H9 (cell line): ENCODE measurements at places on chromosomes 12 and 14.

- DNase-seq = no peak
These were observed 184.7 kb upstream of the DCN start for GRCh38 chr12:91367234-91367849.

DNA sequence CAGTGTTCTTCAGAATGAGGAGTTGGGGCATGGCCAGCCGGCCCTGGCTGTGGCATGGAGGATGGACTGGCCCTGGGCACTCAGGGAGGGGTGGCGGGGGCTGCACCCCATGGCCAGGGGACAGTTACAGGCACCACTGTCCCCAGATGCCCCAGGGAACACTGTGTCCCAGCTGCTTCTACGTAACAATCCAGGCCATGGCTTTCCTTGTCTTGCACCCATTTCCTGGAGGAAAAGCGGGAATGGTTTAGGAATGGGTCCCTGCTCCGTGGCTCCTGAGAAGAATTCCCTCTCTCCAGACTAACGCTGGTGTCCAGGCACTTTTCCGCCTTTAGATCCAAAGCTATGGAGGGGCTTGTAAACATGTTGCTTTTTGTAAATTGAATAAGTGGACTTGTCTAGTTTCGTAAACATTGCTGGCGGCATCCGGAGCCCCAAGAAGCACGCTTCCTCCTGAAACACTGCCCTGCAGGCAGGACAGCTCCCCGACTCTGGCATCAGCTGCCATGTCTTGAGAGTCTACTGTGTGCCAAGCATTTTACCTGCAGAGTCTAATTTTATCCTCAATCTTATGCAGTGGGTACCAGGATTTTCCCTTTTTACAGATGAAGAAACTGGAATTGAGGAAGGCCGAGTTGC lies 238.3 kb downstream of the SLC41A2 start:
- DNase-seq = no peak

DNA sequence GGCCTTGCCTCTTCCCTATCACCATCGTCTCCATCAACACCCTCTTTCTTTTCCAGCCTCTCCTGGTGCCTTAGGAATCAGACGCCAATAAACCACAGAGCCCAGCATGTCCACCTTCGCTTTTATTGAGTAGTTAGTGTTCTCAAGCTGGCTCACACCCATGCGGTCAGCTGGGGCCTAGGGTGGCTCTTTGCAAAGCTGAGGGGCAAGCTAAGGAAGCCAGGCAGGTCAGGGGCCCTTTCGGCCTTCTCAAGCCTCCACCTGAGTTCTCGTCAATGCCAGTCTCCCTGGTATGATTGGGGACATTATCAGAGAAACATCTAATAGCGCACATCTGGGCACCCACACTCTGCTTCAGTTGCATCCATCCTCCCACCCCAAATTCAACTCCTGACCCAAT lies 737 bp upstream of the TEX52 start:
- DNase-seq = no peak

- DNase-seq = no peak
These were observed 23.0 kb upstream of the TC2N start for GRCh38 chr14:91890291-91890749.

GRCh38 chr12:111430433-111431353 lies 25.0 kb downstream of the SH2B3 start:
- DNase-seq = no peak

DNA sequence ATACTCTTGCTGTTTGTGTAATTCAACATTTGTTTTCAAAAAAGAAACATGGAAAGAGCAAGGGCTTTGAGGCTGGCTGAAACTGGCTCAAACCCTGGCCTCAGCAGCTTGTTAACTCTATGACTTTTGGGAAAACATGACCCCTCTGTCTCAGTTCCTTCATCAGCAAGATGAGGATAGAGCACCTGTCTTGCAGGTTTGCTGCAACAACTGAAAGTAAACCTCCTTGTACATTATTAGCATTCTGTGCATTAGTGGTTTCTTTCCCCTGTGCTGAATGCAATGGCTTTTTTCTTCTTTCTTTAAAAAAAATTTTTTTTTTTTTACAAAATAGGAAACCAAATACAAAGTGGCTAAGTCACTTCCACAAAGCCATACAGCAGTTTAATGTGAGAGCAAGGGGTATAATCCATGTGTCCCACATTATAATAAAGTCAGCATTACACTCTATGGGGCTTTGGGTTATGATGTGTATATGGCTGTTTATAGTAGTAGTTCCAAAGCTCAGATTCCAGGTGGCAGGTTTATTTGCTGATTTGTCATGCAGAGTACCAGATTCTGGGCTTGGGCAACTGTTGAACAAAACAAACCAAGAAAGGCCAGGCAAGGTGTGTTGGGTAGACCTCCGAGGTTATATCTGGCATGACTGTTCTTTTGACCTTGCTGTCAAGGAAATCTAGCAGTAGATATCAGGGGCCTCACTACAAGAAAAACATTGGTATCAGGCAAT lies 194.5 kb upstream of the CNOT2 start:
- no peak for DNase-seq

DNA sequence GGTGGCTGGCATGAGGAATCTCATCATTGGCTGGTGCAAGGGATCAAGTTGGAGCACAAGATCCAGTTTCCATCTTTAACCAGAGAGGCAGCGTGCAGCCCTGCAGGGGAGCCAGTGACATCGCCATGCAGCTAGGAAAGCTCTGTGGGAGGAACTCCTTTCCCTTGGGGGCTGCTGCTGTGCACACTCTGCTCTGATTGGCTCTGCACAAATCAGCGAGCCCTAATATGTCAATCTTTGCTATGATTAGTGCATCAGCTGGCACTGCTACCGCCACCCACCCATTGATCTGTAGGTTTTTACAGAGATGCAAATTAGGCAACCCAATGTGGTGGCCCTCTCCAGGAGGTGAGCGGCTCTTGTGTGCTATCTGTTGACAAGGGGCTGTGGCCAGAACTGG lies 262.6 kb downstream of the PCNX1 start:
- DNase-seq = no peak

- no peak for DNase-seq
These were observed 96.1 kb downstream of the PLXNC1 start for GRCh38 chr12:94244165-94245133.

DNA sequence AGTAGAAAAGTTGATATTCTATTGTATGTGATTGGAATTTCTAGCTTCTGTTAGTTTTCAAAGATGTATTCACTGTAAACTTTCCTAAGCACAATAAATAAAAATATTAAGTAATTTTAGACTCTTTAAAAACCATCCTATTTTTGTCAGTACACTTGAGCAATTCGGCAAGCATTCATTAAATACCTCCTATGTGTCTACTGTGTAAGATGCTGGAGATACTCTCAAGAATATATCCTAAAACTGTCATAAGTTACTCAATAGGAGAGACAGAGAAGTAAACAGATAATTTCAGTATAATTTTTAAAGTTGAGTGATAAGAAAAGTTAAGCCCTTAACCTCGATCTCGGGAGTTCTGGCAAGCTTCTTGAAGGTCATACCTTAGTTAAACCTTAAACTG lies 46.1 kb downstream of the FANCM start:
- DNase-seq = no peak

DNA sequence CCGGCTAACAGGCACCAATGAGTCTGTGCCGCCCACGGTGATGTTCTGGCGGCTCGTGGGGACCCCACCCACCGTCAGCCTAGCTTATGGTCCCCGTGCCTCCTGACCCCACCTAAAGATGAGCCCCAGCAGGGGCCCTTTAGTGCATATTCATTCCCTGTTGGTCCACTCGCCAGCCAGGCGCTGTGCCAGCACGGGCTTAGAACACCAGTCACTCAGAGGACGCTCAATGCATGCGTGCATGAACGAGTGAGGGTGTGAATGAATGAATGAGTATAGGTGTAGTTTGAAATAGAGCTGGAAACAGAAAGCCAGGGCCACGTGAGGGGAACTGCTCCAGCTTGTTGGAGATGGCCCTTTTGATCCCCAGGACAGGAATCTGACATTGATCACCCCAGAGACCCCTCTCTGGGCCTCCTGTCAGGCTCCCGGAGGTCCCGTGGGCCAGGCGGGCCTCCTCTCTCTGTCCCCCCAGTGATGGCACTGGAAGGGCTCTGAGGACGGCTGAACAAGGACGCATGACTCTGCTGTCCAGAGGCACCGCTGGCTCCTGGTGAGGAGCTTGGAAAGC lies 193.9 kb upstream of the C14orf180 start:
- peak; percentile 20 for DNase-seq

DNA sequence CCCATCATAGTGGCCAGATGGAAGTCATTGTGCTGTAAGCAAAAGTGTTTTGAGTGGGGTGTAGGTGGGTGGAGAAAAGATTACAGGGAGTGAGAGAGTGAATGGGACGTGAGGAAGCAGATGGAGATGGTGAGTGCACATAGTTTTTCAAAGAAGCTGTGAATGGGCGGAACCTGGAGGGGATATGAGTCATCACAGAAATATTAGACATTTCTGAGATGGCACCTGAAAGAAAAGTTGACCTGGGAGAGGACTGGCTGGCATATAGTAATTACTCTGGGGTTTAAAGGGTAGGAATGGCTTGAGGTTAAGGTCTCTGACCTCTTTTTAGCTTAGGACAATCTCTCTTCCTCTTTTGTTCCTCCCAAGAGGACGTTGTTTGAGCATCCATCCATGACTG lies 50.5 kb downstream of the ANO4 start:
- no peak for DNase-seq

DNA sequence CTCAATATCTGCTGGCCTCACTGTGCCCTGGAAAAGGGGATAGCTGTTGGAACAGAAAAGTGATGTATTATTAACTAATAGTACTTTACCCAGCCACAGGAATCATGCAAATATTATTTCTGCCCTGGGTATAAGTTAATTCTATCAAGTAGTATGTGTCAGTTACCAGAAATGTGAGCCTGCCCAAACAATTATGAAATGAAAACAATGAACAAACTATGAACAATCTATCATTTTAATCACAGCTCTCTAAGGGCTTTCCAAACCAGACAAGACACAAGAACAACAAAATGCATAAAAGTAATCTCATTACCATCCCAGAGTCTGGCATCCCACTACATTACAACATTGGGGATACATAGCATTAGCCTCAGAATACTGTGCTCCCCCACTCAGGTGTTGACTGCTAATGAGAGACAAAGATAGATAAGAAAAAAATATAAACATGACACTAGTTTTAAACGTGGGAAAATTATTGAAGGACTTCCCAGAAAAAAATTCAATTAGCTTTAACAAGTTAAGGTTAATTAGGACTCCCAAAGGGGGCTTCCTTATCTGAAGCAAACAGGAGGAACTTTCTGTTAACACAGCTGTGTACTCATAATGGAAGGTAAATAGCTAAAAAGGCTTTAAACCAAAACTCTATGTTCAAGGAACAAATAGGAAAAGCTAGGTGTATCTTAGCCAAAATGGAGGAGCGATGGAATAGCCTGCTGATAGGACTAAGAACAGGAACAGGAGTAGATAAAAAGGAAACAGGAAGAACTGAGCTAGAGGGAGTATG lies 3.3 kb downstream of the DCAF5 start:
- DNase-seq = no peak

DNA sequence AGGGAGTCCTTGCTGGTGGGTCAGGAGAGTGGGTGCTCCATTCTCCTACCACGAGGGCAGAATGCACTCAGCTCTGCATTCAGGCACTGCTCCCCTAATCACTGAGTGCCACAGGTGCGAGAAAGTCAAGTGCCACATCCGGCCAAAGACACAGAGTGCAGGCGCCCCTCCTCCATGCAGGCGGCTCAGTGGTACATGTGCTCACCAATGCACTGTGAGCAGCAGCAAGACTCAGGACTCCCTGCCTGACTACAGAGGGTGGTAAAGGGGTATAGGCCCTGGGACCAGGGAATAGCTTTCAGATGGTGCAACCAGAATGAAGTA lies 32.9 kb downstream of the ZFYVE21 start:
- no peak for DNase-seq

DNA sequence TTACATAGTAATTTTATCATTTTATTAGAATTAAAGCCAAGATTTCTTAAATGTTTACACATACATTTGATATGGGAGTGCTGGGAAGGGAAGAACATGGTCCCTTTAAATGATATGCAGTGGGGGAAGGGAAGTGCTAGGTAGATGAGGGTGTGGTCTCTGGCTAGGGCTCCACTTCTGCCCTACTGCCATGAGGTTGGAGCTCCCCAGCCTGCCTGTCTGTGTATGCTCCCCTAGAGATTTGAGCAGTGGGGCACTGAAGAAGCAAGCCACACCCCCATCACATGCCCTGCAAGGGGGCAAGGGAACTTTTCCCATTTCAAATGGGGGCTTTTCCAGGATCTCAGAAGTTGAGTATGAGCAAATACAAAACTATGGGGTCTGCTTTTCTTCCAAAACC lies 25.5 kb downstream of the CLECL1 start:
- no peak for DNase-seq

GRCh38 chr12:15977999-15978951 lies 67.1 kb downstream of the DERA start:
- DNase-seq = no peak

DNA sequence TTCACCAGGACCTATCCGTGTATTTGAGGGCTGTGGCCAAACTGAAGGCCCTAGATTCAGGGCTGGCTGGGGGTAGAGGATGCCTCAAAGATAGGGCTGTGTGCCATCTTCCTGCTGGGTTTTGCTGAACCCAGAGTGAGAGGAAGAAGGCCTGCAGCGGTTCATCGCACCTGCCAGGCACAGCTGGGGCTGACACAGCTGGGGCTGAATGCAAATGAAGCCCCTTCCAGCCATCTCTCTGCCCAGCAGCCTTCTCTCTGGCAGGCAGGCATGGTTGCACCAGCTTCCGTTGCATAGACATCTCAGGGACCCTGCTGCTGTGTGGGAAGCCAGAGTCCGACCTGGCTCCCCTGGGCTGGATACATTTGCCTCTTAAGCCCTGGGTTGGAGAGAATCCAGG lies 152.4 kb downstream of the TSPAN9 start:
- DNase-seq = no peak

DNA sequence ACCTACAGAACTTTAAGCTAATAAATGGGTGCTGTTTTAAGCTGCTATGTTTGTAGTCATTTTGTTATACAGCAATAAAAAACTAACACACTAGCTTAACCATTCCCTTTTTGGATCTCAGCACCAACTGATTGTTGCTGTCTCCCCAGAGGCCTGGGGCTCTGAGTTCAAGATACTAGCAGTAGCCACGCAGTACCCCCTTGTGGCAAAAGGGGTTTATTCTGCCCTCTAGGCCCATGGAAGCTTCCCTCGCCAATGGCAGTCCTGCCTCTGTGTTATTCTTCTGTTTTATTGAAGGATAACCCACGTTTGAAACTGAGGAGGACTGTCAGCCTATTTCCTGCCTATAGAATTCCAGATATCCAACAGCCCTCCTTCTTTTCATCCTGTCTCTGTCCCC lies 455.3 kb upstream of the ATP2B1 start:
- DNase-seq = no peak

GRCh38 chr12:121489874-121490273 lies 90.0 kb downstream of the RNF34 start:
- no peak for DNase-seq

GRCh38 chr12:11565752-11566151 lies 83.7 kb upstream of the ETV6 start:
- DNase-seq = no peak

DNA sequence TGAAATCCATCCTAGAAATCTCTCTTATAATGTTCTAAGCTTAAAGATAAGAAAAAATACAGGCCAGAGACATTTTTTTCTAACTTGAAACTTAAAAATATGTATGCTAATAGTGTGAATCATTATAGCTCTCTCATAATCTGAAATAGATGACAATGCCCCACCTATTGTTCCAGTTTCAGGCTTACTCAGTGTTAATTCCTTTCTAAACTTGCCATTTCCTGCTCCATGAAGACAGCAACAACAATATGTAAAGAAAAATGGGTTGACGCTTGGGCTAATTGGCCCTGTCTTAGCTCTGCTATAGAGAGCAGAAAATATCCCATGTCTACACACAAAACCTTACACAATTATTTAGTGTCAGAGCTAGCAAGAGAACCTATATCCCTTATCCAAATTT lies 37.1 kb downstream of the LMO3 start:
- DNase-seq = no peak

- DNase-seq = no peak
These were observed 95.1 kb downstream of the UNC79 start for GRCh38 chr14:93525696-93526451.
